ENCODE measurements at places on chromosomes 11 and 22.

GRCh38 chr11:13367115-13367514 lies 89.5 kb downstream of the BMAL1 start:
- no peak for DNase-seq

DNA sequence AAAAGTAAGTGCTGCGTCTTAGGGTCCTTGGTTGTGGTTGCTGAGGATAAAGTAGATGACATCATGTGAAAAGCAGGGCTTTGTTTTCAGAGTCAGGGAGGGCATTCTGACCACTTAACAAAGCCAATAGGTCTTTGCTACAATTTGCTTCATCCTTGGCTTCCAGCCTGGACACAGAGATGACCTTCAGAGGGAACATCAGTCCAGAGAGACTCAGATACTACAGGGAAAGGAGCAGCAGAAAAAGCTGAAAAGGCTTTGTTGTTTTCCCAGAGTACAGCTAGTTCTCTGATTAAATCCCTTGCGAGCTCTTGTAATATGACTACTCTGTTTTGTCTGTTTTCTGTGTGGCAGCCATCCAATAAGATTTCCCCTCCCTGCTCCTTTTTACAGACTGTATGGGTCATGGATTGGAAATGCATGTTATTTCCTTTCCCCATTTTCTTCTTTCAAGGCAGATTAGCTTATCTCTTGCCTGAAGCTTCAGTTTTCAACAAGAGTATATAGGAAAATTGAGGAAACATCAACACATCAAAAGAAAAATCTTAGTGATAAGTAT lies 31.9 kb downstream of the ATG13 start:
- no peak for DNase-seq

- no peak for DNase-seq
Observed at GRCh38 chr22:32765132-32765618, 36.3 kb upstream of the TIMP3 start.

- no peak for DNase-seq
Observed at GRCh38 chr11:36362902-36363301, 66.8 kb downstream of the PRR5L start.

- no peak for DNase-seq
Observed at GRCh38 chr11:116386118-116386699, 386.6 kb downstream of the BUD13 start.
